ENCODE measurements at places on chromosomes 6 and 20.

DNA sequence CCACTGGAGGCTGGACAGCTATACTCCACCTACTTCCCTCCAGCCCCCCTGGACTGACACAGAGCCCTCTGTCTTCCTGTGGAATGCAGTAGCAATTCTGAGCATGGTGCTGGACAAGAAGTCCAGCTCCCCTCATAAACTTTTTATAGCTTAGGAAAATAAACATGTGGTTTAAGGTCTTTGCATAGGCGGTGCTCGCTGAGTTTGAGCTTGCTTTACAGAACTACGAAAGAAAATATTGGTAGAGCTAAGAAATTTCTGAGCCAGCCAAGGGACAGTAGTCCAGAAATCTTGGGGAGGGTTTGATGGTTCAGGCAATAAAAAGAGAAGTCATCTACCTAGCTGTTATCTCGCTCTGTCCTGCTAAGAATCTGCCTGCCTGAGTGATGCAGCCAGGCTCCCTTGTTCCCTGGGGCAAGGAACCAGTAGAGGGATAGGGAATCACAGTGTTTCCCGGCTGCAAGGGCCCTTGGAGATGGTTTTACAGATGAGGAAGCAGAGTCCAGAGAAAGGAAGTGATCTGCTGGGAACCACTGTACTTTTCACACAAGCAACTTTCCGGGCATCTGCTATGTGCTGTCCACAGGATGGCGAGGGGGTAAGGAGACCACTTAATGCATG, 343.4 kb downstream of the CDC5L start:
- DNase-seq = peak; percentile 77

DNA sequence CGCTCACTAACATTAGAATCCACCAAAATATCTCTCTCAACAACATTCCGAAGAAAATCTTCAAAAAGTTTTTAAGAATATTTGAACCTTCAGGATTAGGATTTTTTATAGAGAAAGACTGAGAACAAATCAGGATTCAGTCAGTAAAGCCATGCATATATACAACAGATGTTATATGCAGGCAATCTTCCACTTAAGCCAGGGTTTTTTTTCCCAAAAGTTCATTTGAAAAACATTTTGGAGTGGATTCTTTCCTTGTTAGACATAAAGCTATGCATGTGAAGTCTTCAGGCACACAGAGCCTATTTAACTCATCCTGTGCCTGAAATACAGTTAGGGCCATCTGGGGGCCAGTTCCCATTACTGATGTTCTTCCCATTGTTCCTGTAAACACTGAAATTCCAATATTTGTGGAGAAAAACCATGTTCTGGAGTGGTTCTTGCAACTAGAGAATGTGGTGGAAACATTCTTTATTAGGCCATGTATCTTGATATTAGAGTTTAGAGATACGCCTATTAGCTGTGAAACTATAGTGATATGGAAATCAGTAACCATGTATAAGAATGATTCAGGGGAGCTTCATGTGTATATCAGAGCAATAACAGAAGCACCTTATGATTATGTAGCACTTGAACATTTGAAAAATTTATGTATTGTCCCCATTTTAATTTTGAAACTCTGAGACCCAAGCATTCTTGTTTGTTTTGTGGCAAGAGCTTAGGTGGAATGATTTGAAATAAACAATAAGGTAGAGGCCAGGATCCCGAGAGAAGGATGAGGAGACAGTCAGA, 61.7 kb downstream of the PLEKHG1 start:
- no peak for DNase-seq

DNA sequence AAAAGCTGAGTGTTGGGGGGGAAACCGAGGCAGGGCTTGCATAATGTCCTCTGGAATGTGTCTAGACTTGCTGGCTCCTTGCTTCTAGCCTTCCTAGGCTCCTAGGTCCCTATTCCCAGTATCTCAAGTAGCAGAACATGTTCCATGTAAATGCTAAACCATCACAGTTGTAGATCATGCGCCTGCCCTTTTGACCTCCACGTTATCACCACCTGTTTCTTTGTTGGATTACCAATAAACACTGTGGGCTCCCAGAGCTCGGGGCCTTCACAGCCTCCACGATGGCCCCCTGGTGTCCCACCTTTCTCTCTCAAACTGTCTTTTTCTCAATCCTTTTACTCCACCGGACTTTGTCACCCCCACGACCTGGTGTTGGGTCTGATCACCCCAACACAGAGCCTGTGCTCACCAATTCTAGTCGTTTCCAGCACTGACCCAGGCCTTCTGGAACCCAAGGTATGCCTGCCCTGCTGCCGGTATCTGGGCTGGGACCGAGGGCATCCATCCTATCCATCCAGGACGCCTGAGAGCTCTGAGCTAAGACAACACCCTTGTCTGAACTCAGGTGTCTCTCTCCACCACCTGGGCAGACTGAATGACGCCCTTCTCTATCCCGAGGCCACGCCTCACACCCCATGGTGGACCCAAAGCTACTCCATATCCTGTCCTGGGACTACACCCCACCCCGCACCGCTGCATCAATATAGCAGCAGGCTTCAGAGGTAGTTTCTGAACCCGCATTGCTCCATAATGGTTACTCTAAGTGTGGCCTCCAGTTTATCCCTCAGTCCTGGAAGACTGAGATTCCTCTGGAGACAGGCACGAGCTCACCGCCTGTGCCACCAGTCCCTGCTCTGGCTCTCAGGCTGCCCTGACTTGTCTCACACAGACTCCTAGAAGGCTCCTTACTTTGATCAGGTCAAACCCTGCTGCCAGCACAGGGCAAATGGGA, 9.3 kb upstream of the PRR18 start:
- DNase-seq = no peak

GRCh38 chr6:20252311-20252710, 40.0 kb upstream of the MBOAT1 start:
- DNase-seq = no peak

DNA sequence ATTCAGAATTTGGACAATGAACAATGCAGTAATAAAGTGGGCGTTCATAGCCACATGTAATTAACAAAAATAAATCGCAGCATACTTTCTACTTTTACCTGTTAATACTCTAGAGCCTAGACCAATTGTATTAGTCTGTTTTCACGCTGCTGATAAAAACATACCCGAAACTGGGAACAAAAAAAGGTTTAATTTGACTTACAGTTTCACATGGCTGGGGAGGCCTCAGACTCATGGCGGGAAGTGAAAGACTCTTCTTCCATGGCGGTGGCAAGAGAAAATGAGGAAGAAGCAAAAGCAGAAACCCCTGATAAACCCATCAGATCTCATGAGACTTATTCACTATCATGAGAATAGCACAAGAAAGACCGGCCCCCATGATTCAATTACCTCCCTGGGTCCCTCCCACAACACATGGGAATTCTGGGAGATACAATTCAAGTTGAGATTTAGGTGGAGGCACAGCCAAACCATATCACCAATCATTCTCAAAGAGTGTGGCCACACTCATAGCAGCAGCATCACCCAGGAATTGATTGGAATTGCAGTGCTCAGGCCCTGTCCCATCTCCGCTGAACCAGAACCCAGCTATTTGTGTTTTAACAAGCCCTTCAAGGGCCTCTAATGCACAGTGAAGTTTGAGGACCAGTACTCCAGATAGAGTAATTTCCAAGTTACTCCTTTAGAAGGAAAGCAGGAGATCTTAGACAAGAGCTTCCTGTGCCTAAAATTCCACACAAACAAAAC, 650.0 kb downstream of the KIF16B start:
- DNase-seq = no peak

DNA sequence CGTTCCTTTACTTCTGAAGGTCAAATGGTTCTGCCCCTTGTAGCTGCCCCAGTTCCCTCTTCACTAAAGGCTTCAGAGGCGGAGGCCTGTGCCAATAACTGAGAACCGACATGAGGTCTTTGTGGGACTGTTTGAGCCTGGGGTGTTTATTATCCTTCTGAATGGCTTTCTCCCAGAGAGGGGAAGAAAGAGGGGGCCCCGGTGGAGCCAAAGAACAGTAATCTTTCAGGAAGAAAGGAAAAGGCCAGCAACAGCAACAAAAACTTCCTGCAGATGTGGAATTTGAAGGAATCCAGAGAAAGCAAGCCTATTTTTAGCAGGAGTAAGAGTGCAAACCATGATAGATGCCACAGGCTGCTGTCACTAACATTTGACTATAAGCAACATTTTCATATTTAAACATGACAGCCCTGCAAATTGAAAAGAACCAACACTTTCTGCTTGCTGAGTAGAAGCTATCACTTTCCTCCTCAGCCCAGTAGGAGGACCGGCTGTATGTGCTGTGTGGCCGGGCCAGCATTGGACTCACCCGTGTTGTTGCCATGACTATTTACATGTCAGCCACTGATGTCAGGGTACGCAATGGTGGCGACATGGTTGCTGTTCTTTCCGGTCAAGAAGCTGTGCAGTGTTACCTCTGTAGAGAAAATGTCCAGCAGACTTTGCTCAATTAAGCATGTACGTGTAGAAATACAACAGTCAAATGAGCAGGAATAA, 121.3 kb downstream of the SOBP start:
- DNase-seq = peak; percentile 93

DNA sequence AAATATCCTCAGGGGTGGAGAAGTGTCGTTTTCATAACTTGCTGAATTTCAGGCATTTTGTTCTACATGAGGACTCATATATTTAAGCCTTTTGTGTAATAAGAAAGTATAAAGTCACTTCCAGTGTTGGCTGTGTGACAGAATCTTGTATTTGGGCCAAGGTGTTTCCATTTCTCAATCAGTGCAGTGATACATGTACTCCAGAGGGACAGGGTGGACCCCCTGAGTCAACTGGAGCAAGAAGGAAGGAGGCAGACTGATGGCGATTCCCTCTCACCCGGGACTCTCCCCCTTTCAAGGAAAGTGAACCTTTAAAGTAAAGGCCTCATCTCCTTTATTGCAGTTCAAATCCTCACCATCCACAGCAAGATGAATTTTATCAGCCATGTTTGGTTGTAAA, 20.3 kb upstream of the MAPK13 start:
- DNase-seq = no peak

DNA sequence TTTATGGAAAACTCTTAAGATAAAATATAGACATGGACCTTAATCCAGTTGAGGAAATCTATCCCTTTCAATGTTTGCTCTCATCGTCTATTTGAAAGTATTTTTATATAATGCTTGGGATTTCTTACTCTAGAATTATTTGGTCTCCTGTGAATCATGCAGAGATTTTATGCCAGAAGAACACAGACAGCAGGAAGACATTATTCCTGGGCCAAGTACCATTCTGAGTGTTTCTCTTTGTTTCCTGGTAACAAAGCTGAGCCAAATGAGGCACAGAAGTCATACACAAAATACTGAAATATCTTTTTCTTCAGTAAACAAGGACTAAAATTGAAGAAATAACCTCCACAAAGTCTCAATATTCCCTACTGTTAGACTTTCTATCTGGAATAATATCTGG, 538.2 kb upstream of the EYS start:
- no peak for DNase-seq

- DNase-seq = no peak
These were observed 443.4 kb upstream of the MMS22L start for GRCh38 chr6:97726378-97726777.

Measured in NCI-H526 treated with DMSO at 0.1 percent for 48 hours (cell line).